NCI-H82 (cell line): ENCODE measurements at places on chromosomes 1 and 21.

GRCh38 chr21:33396951-33397350 lies 6.3 kb upstream of the IFNGR2 start:
- no peak for DNase-seq

GRCh38 chr1:168159251-168159650 lies 19.5 kb upstream of the TIPRL start:
- DNase-seq: no peak

DNA sequence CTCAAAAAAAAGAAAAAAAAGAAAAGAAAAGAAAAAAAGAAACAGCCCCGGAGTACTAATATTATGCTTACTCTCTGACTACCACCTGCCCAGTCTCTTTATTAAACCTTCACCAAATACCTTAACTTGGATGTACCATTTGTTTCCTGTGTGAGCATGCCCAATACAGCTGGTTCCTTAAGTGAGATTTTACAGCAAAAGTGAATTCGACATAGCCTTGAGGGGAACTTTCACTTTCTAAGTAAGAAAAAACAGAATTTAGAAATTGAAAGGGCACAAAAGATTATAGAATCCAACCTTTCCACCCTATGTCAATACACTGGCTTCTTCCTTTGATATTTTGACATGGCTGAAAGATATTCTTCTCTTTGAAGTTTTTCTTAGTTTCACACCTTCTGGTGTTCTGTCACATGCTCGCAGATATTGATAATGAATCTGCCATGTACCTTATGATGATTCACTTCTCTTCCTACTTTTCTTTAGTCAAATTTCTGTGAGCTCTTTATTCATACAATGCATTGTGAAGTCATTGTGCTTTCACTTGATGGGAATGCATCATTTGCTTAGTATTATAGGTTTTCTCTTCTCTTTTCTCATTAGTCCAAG lies 5.2 kb upstream of the GIPC2 start:
- DNase-seq: no peak

- peak; percentile 98 for DNase-seq
Observed at GRCh38 chr1:10250663-10251062, 40.3 kb downstream of the KIF1B start.

DNA sequence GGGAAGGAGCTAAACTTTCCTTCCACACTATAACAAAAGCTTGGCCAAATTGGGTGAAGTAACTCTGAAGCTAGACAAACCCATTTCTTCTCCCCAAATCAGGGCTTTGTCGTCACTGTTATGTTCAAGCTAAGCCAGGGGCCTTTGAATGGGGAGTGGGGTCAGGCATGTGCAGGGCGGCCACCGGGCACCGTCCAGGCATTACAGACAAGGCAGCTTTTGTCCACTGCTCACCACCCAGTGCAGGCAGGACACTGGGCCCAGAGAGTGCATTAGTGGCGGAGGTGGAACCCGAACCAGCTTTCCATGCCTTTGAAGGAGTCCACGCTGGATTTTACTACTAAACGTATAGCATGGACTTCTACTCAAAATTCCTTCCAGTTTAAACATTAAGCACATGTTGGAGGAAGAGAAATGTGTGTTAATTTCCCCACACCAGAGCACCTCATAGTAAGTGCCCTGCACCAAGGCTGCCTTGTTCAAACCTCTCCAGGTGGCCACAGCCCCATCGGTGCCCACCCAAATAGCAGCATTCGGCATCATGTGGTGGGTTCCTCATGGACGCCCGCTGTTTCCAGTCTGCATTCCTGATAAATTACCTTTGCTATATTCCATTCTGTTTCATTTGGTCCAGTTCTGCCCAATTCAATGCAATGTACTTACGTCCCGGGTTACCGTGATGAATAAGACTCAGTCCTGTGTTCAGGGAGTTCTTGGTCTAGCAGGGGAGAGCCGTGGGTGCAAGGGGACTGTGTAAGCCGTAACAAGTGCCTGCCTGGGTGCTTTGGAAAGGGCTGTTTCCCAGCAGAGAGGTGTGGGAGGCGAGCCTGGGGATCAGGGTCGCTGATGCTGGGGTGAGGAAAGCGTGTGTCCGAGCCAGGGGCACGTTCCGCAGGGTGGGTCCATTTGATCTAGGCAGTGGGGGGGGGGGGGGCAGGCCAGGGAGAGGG lies 1.6 kb downstream of the UBASH3A start:
- no peak for DNase-seq

- DNase-seq: no peak
Observed at GRCh38 chr1:39872698-39873097, 10.6 kb downstream of the TRIT1 start.
